ENCODE measurements at places on chromosomes 16 and 17.

DNA sequence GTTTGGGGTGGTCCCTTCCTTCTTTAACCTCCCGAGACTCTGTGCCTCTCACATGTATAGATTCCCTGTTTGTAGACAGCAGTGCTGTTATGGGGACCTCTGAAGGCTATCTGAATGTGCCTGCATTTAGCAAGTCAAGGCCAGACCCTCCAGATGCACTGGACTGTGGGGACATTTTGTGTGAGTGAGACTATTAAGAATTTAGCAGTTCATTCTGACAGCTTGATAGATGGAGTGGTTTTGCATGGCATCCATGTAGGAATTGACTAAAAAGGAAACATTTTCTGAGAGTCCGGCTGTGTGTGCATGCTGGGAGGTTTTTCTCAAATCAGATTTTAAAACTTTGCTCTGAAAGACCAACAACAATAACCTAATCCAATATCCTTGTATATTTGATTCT, 226.3 kb downstream of the MSI2 start:
- DNase-seq: no peak

DNA sequence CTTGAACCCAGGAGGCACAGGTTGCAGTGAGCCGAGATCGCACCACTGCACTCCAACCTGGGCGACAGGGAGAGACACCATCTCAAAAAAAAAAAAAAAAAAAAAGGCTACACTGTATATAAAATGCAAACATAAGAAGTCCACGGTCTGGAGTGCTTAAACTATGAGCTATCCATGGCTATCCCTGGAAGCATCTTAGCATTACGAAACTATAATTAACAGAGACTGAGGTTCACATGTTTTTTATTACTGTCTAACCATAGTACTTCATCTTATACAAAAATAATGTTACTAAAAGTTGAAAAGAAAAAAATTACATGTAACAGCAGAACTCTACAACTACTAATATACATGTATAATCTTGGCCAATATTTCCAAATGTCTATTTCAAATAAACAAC, 32.8 kb downstream of the HELZ start:
- DNase-seq: no peak

- no peak for DNase-seq
These were observed 10.0 kb downstream of the TMEM235 start for GRCh38 chr17:78241277-78242023.

GRCh38 chr17:20968913-20969616, 73.7 kb downstream of the USP22 start:
- no peak for DNase-seq

DNA sequence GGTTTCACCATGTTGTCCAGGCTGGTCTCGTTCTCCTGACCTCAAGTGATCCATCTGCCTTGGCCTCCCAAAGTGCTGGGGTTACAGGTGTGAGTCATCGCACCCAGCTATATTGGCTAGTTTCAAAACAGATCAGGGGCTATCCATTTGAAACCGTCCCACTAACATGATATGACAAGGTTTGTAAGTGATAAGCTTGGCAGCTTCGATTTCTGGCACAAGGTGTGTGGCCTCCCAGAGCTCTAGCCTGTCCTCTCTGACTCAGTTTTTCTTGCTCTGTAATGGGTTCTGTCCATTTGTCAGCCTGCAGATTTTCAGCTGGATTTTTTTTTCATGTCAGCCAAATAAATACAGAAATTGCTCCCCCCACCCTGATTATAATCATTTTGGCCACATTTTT, 31.8 kb upstream of the TENT4B start:
- DNase-seq: no peak

DNA sequence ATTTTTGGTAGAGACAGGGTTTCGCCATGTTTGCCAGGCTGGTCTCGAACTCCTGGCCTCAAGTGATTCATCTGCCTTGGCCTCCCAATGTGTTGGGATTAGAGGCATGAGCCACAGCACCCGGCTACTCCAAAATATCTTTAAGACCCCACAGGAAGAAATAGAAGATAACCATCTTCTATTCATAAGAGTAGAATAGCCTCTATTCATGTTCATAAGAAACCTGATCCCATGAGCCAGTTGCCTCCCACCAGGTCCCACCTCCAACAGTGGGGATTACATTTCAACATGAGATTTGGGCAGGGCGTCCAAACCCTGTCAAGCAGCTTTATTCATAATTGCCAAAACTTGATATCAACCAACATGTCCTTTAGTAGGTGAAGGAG, 13.9 kb upstream of the TMC7 start:
- no peak for DNase-seq

GRCh38 chr17:72119873-72120641, 763 bp upstream of the SOX9 start:
- peak; percentile 70 for DNase-seq

GRCh38 chr16:66801320-66802105, at the start of gene TERB1:
TSS of gene TERB1 (minus strand) at chr16:66801584. CDS start at chr16:66796798, 4,786 bp downstream.
- DNase-seq: no peak

DNA sequence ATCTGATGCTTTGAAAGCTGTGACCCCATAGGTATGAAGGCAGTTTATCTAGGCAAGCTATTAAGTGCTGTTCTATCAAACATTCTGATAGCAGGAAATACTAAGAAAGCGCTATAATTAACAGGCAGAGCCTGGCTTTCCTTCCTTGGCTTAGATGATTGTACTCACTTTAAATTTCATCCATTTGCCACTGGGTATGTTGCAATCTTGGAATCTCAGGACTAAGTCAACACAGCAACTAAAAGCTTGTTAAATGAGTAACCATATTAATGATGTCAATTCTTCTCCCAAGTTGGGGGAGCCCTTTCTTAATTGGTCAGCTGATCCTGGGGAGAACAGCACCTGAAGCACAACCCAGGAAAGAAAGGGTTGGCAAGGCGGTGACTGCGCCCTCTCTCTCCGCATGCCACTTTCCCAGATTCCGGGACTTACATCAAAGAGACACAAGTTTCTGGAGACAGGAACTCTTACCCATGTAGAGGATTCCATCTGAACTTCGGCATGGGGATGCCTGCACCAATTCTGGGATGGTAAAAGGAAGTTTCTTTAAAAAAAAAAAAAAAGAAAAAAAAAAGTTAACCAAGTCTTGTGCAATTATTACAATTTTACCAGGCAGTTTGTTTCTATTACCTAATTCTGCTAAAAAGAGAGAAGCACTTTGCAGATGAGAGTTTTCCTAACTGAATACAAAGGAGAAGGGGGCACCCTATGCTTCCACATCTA, 54.4 kb upstream of the ICAM2 start:
- DNase-seq: no peak

- DNase-seq: no peak
These were observed 47.8 kb downstream of the MEOX1 start for GRCh38 chr17:43613917-43614316.

DNA sequence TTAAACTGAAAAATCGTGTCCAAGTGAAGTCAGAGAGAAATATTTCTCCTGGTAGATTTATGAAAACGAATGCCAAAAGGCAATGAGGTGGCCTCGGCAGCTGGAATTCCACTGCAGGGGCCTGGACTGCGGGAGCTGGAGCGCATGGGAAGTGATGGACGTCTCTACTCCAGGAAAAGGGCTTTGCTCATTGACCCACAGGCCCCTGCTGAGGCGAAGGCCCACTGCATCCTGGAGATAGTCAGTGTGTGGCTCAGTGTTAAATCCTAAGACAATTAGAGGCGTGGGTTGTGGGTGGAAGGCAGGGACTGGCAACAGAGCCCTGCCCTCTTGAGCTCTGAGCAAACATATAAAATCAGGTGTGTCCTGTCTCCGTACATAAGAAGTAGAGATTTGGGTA, 191.4 kb downstream of the SLC39A11 start:
- DNase-seq: no peak

- no peak for DNase-seq
These were observed 24.3 kb downstream of the TAC4 start for GRCh38 chr17:49823614-49824013.

DNA sequence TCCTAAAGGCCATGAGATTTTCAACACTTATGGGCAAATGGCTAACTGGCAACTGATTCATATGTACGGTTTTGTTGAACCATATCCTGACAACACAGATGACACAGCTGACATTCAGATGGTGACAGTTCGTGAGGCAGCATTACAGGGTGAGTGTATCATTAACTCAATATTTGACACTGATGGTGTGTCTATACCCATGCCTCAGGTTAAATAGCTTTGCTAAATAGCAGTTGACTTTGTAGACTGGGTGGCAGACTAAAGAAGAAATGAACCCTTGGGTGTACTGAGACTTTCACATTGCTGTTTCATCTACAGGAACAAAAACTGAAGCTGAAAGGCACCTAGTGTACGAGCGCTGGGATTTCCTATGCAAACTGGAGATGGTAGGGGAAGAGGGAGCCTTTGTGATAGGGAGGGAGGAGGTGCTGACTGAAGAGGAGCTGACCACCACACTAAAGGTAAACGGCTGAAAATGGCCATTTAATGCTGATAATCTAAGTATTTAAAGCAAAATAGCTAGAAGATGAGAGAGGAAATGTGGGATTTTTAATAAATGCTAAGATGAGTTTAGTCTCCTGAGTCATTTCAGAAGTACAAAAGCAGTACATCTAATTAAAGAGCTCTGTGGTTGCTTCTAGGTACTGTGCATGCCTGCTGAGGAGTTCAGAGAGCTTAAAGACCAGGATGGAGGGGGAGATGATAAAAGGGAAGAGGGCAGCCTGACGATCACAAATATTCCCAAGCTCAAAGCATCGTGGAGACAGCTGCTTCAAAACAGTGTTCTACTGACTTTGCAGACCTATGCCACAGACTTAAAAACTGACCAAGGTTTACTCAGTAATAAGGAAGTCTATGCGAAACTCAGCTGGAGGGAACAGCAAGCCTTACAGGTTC, 3.0 kb downstream of the SETD6 start:
- DNase-seq: no peak

DNA sequence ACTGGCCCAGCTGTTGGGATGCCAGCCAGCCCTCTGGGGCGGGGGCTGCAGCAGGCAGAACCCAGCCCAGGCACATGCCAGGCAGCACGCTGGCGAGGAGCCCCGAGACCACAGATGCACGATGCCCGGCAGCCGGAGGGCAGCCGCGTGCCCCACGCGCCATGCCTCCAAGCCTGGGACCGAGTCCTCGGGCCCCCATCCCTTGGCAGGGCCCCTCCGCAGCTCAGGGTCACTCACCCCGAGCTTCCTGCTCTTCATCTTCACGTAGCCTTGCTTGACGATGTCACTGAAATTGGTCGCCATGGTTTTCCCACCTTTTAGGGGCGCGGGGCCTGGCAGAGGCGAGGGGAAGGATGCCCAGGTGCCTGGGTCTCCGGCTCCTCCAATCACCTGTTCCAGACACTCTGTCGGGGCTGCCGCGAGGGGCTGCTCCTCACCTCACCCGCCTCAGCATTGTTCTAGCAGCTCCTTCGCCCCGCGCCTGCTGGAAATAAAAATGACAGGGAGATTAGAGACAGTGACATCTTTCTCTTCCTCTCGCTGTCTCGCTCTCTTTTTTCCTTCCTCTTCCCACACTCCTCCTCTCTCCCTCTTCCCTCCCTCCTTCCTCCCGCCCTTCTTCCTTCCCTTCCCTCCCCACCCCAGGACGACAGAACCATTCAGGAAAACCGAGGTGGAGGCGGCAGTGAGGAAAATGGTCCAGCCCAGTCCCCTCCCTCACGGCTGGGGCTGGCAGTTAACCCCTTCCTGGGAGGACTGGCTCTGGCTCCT, 6.9 kb downstream of the DOK4 start:
- DNase-seq: peak; percentile 65

All from psoas muscle (tissue), 8 donors.